LoVo (cell line): ENCODE measurements at places on chromosomes 11 and 22.

DNA sequence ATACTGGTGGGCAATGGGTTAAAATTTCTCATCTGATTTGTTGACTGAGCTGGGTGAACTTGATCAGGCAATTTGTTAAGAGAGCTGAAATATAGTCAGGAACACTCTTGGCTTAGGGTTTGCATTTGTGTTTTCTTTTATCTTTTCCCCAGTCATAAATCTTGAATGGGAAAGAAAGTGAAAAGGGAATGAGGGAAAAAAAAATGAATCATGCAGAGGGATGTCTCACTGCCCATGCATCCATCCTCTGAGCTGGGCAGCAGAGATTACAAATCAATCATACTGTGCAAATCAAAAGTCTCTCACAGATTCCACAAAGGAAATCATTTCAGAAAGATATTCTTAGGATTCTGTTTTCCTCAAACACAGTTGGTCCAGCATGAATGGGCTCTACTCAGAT is 174.2 kb upstream of the MPPED2 start:
- no peak for DNase-seq

GRCh38 chr22:27545085-27545484 is 256.5 kb downstream of the MN1 start:
- DNase-seq: no peak

- no peak for DNase-seq
Measured at GRCh38 chr11:20056950-20057943, 103.0 kb downstream of the DBX1 start.

GRCh38 chr11:119339589-119340334 is 921 bp downstream of the C1QTNF5 start:
- no peak for DNase-seq

DNA sequence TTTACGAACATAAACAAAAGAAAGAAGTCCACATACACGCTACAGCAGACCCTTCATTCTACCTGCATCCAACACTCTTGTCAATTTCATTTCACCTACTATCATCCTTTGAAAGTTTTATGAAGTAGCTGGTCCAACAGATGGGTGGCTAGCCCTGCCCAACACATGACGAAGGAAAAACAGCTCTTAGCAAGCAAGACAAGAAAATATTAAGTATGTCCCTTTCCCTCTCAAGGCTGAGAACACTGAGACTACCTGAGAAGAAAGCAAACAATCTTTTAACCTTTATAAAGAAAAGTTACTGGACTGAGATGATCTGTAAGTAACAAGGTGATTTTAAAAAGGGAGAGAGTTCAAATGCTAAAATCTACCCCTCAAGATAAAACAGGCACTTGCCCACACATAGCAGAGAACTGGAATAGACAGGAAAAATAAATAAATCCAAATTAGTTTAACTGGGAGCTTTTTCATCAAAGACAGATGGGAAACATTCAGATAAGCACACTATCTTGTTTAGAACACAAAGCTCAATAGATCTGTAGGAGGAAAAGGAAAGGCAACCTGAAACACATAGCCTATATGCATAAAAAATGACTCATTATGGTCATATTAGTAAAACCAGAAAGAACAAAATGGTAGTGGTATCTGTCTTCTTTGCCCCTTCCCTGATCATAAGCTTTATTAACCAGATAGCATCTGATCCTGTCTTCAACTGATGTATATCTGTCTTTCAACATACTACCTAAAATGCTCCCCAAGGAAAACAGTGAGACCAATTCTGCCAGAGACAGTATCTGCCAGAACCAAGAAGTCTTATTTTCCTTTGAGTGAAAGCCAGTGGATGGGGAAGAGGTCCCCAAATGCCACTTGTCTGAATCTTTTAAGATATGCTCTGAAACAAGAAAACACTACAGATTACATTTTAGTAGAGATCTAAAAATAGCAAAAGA is 104.3 kb downstream of the MRTFA start:
- DNase-seq: no peak

GRCh38 chr11:62858201-62858600 is 18.8 kb upstream of the WDR74 start:
- no peak for DNase-seq

DNA sequence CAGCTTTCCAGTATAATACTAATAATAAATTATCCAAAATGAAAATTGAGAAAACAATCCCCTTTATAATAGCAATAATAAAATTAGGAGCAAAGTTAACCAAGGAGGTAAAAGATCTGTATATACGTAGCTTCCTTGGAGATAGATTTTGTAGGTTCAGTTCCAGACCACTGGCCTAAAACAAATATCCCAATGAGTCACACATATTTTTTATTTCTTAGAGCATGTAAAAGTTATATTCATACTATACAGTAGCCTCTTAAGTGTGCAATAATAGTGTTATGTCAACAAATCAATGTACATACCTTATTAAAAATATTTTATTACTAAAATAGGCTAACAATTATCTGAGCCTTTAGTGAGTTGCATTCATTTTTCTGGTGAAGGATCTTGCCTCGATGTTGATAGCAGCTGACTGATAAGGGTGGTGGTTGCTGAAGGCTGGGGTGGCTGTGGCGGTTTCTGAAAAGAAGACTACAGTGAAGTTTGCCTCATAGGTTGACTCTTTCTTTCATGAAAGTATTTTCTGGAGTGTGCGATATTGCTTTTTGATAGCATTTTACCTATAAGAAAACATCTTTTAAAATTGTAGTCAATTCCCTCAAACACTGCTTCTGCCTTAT is 178.5 kb downstream of the ARHGAP42 start:
- DNase-seq: no peak

DNA sequence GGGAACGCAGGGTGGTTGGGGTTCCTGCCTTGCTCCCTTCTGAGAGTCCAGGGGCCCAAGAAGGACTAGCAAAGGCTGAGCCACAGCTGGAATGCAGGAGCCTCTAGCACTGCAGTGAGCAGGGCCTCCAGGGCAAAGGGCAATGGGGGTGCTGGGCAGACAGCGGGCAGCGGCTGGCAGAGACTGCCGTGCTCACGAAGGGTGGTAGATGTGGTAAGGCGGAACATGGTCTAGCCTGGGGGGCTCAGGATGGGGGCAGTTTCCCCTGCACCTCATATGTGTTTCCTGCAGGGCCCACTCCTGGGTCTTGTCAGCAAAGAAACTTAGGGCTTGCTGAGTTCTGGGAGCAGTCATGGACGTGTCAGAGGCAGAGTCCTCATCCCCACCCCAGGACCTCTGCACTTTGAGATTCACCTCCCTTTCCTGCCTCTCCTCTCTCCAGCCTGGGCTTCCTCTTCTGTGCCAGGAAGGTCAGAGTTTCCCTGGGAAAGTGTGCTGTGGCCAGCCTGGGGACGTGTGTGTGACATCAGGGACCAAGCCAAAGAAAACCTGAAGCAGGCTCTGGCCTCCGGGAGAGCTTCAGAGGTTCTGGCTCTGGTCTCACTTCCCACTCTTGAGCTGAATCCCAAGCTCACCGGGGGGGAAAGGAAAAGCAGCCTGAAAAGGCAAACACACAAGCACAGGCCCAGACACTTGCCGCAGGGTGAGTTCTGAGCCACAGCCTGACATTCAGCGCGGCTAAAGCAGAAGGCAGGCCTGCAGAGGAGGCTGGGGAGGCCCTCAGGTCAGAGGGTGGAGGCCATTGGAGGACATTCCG is 4.4 kb downstream of the MOGAT2 start:
- no peak for DNase-seq

DNA sequence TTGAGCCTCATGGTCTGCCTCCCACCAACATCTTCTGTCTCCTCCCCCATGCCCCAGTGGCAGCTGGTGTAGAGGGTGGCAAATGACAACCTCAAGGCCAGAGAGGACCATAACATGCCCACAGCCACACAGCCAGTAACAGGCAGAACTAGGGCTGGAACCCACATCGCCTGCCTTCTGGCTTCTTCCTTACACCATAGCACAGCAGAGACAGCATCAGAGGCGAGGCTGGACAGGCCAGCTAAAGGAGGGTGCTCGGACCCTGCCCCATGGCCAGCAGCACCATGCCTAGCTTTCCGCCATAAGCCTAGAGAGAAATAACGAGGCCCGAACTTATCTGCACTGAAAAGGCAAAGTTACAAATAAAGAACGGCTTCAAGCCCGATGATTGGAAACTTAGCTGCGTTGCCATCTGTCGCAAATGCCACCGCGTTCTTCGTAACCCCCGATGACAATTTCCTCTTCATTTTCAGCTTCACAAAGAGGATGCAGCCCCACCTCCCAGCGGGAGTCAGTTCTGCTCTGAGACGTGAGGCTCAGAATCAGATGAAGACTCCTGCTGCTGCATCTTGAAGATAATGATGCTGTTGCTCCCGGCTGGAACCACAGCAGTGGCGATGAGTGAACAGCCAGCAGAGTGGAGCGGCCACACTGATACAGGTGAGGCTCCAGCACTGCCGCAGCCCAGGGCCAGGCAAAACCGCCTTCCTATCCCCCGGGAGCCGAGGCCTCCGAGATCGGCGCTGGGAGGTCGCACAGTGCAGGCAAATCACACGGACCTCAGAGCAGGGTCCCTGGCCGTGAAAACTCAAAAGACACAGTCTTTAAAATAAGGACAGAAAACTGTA is 73.8 kb upstream of the RTL6 start:
- no peak for DNase-seq
